ENCODE measurements at places on chromosomes 2 and 18.

DNA sequence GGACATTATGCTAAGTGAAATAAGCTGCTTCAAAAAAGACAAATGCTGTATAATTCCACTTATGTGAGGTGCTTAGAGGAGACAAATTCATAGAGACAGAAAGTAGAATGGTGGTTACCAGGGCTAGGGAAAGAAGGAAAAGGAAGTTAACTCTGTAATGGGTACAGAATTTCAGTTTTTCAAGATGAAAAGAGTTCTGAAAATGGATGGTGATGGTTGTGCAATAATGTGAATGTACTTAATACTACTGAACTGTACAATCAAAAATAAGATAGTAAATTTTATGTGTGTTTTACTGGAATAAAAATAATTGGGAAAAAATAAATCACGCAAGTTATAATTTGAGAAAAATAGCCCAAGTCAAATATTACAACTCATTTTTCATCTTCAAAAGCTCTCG lies 27.5 kb downstream of the ARHGAP25 start:
- DNase-seq = no peak

- DNase-seq = no peak
Measured at GRCh38 chr2:237636578-237636977, 9.2 kb downstream of the LRRFIP1 start.

DNA sequence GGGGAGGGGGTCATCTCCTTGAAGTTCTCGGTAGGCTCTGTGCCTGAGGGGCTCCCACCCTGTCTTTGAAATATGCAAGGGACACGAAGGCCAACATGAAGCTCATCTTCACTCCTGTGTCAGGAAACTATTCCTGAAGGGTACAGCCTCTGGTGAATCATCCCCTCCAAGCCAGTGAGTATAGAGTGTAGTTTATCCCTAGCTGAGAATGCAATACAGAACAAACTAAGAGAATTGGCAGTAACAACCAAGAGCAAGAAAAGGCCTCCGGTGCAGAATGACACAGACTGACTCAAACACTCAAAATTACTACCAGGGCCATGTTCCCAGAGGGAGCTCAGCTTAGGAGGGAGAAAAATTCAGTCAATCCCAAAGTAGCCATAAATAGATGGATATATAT lies 413.3 kb downstream of the BCL11A start:
- no peak for DNase-seq

- DNase-seq = no peak
Measured at GRCh38 chr18:6733758-6734157, 4.2 kb downstream of the ARHGAP28 start.

DNA sequence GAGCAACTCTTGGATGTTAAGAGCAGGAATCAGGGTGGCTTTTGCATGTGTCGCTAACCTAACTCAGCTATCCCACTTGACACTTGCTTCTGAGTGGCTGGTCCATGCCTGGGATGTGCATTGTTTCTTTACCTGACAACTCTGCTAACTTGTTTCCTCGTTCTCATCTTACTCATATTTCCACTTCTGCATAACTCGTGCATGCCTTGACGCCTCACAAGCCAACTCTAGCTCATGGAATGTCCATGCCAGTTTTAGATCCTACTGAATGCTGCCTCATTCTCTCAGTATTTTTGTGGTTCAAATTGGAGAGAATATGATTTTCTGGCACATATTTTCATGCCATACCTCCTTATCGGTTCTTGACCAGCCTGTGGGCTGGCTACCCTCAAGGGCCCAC lies 52.5 kb downstream of the CDCA7 start:
- no peak for DNase-seq

GRCh38 chr2:124213977-124214587 lies 189.0 kb downstream of the CNTNAP5 start:
- DNase-seq = no peak

GRCh38 chr18:48364146-48364545 lies 45.0 kb downstream of the ZBTB7C start:
- DNase-seq = no peak

DNA sequence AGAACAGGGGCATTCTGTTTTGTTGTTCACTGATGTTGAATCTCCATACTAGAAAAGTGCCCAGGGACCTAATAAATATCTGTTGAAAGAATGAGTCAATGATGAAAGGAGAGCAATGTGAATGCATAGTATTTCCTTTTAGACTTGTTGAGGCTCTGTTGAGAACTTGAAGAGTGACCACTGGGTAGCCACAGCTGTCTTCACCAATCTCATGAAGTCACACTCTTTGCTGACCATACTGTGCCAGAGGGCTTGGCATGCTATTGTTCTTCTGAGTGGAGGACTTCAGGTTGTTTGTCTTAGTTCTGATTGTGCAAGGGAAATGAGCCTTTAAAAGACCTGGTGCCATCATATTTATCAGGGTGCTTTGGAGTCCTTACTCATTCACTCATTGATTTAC lies 41.6 kb upstream of the NT5C1B start:
- DNase-seq = no peak

DNA sequence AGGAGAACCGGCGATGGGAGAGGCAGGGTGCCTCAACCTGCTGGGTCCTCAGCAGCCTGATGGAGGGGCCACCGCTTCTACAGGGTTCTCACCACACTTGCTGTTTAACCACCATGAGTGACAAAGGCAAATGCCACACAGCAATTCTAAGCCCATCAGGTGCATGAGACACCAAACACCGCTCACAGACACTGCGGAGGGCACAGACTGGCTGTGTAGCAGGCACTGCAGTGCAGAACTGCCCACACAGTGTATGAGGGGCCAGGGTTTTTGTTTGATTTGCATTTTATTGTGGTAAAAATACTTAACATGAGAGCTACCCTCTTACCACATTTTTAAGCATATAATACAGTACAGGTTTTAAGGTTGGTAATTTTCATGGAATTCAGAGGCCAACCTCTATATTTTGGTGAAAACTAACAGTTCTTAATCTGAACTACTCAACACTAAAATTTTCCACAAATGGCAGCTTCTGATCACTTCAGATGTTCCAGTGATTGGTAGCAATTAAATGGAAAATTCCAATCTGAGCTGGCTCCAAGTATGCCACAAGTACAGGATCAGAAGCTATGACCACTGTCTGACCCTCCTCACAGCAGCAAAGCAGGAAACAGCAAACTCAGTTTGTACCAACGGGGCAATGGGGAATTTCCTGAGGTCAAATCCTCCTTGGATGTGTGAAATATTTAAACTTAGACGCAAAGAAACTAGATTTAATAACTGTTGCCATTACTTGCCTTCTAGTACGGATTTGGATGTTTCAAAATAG lies 67.7 kb downstream of the FAM210A start:
- DNase-seq = no peak

- DNase-seq = no peak
Measured at GRCh38 chr2:15965564-15966019, 25.2 kb downstream of the MYCN start.

DNA sequence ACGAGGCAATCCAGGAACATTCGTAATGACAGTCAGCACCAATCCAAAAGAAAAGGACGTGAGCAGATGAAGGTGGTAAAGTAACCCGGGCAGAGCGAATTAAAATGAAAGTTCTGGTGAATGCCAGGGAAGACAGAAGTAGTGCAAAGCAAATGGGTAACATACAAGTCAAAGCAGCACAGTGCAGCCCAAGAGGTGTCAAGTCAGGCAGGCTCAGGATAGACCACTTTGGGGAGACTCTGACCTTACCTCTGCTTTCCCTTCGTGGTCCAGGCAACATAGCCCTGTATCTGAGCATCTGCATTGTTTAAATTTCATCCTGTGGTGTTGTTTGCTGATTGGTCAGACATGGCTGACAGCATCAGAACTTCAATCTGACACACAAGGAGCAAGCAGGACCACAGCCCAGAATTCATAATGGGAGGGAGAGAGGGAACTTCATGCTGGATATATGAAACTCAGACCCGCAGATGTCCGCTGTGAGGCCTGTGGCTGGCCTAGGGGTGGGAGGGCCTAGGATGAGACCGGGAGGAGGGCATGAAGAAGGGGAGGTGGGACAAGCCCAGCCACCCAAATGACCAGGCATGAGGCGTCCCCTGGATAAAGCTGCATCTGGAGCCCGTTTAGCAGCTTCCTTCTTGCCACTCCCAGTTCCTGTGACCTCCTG lies 285.7 kb downstream of the TCF4 start:
- no peak for DNase-seq

DNA sequence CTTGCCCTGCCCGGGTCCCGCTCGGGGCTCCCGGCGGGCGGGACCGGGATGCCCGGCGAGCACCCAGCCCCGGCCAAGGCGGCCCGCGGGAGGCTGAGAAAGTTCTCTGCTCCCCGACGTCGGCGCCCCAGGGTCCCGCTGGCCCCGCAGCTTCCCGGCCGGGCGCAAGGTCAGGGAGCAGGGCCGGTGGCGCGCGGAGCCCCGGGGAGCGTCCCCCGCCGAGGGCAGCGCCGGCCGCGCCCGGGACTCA lies 331 bp downstream of the SERPINE2 start:
- DNase-seq = no peak

Data from GM10248 (cell line).